ENCODE measurements at places on chromosomes 12 and 14.

DNA sequence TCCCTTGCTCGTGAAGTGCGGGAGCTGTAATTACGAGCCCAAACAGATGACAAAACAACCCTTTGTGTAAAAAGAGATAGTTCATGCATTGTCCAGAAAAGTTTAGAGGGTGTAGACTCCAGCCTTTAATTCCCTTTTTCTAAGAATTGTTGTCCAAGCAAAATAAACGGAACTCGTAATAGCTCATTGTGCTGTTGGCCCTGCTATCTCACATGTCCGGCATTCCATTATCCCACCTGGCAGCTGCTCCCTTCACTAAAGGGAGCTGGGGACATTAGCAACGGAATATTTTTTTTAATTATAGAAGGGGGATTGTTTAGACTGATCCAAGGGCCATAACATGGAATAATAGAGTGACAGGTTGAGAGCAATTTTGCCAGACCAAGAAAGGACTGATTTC, 277.5 kb upstream of the TBX3 start:
- DNase-seq: no peak

DNA sequence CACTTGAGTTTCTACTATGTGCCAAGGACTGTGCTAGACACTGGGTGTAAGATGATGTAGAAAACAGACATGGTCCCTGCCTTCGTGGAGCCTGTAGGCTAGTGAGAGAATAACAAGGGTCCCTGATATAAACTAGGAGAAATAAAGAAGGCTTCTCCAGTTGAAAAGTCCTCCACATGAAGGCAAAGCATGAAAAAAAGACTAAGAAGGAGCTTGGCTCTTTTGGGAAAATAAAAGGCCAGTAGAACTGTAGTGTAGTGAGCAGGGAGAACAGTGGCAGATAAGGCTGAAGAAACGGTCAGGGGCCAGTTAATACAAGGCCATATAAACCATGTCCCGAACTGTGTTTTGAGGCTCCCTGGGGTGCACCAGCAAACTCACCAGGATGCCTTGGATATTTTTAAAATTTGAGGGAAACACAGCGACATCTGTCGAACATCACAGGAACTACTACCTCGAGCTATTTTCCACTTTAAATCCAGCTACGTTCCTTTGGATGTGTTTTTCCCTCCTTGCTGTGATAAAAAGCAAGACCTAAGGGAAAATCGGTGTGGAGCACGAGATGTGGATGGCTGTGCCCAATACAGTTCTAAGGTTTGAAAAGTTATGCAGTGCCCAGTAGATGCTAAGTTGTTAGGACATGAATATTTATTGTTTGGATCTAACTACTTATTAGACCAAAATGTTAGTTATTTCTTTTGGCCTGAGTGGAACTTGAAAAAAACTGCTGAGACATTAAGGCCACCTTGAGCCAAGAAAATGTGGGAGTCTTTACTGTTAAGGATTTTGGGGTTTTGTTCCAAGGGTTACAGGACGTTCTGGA, 8.5 kb upstream of the CFL2 start:
- DNase-seq: peak; percentile 1

DNA sequence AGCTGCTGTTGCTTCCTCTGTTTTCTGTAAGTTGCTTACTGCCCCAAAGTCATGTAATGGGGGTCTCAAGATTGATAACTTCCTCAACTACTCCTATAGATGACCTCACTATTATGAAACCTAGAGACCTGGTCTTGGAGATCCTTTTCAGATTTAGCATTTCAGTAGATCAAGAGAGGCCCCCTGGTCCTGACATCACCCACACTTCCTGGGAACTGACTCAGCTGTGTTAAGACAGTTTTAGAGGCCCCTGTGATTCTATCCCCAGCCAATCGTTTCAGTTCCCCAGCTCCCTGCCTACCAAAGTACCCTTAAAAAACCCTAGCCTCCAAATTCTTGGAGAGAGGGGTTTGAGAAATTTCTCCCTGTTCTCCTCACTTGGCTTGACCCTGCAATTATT, 9.2 kb upstream of the ARG2 start:
- DNase-seq: no peak

- no peak for DNase-seq
Observed at GRCh38 chr14:102622262-102622885, 29.9 kb downstream of the RCOR1 start.

DNA sequence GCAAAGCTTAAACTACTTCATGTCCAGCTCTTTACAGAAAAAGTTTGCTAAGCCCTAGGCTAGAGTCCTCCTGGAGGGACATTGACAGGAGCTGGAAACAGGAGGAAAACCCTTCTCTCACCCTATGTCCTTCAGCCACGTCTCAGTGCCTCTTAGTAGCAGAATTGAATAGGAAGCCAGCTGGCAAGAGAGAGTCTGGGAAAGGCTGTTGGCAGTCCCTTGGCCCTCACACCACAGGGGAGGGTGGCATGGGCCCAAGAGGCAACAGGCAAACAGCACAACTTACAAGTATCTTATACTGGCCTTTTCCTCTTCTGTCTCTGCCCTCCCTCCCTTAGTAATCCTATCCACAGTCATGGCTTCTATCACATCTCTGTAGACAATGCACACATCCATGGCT, 27.7 kb upstream of the DHRS2 start:
- no peak for DNase-seq

Measured in bone marrow (tissue), 2 donors.